ENCODE measurements at places on chromosomes 6 and 20. TPM values are rescaled to one million over a fixed set of nuclear protein-coding genes. Genes with fewer than 3 reads are reported as not detected.
A peak's percentile ranks its signal among the peaks of the same experiment; 100 is the strongest.

- no peaks in the 10 kb centered on the region for H3K27me3 ChIP-seq
- no peak overlapping the region for H3K4me3 ChIP-seq
- no peak for DNase-seq
- H3K4me1 ChIP-seq = peaks cover 18% of the 10 kb centered on the region
- no peaks in the 10 kb centered on the region for H3K36me3 ChIP-seq
Observed at GRCh38 chr6:16698997-16699868, 62.0 kb downstream of the ATXN1 start.

GGTLC1 gene
- not detected for total RNA-seq

DNA sequence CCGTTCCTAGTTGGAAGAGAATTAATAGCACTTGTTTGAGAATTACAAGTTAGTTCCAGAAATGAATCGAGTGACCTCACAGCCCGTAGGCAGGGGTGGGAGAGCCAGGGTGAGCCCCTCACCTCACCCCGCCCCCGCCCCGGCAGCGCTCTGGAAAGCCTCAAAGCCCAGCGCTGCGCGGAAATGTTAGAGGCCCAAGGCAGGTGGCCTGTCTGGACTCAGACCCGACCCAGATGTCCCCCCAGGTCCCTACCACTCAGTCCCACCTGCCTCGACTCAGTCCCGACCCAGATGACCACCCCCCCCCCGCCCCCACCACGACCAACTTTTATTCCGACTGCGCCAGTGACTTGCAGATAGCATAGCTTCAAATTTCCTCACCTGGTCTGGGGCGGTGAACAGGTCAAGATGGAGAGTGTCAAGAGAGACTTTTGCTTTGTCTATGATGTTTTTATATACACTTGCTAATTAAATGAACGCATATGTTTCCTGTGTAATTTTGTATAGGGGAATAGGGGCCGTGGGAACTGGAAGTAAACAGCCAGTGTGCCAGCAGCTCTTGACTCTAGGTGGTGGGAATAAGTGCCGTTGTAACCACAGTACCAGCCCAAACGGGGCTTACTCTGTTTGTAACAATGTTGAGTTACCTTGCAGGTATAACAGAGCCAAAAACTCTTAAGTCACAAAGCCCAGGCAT, 1.2 kb upstream of the PXDC1 start:
- H3K4me1 ChIP-seq = no peaks in the 10 kb centered on the region
- H3K4me3 ChIP-seq = peak overlapping the region; percentile 60
- H3K27ac ChIP-seq = no peak overlapping the region
- H3K27me3 ChIP-seq = peaks cover 22% of the 10 kb centered on the region
- DNase-seq = no peak
- H3K36me3 ChIP-seq = no peaks in the 10 kb centered on the region

- H3K36me3 ChIP-seq = no peaks in the 10 kb centered on the region
- no peaks in the 10 kb centered on the region for H3K4me1 ChIP-seq
- no peaks in the 10 kb centered on the region for H3K27me3 ChIP-seq
- DNase-seq = no peak
- H3K27ac ChIP-seq = no peak overlapping the region
Observed at GRCh38 chr6:140040396-140040795, 665.9 kb upstream of the CITED2 start.

DNA sequence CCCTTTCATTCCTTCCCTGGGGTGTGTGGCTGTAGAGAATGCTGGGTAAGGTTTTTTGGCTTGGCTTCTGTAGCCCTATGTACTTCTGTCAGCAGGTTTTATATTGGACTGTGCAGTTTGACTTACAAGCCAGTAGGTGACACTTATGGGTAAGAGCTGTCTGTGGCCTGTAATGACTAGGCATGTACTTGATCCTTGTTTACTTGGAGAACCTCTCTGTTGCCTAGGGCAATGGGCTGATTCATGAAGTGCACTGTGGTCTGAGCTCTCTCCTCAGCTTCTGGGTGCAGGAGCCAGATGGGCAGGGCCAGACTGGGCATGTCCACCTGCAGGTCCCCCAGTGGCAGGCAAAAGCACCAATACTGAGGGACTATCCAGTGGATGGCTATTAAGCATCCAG, 544.6 kb downstream of the ADGRB3 start:
- no peak overlapping the region for H3K27ac ChIP-seq
- no peak for DNase-seq
- no peaks in the 10 kb centered on the region for H3K4me1 ChIP-seq
- no peaks in the 10 kb centered on the region for H3K27me3 ChIP-seq
- H3K4me3 ChIP-seq = no peak overlapping the region
- no peaks in the 10 kb centered on the region for H3K36me3 ChIP-seq

TFAP2D gene
- not detected for total RNA-seq

- no peak overlapping the region for H3K4me3 ChIP-seq
- peaks cover 31% of the 10 kb centered on the region for H3K4me1 ChIP-seq
- peak overlapping the region; percentile 4 for H3K27ac ChIP-seq
- no peaks in the 10 kb centered on the region for H3K36me3 ChIP-seq
- DNase-seq = no peak
Observed at GRCh38 chr6:20722455-20722854, 188.2 kb downstream of the CDKAL1 start.

Measured in GM12878 (cell line).